Bronchial epithelial cell (primary cell): ENCODE measurements at places on chromosomes 5 and 9. TPM values are rescaled to one million over a fixed set of nuclear protein-coding genes. Genes with fewer than 3 reads are reported as not detected.

DNA sequence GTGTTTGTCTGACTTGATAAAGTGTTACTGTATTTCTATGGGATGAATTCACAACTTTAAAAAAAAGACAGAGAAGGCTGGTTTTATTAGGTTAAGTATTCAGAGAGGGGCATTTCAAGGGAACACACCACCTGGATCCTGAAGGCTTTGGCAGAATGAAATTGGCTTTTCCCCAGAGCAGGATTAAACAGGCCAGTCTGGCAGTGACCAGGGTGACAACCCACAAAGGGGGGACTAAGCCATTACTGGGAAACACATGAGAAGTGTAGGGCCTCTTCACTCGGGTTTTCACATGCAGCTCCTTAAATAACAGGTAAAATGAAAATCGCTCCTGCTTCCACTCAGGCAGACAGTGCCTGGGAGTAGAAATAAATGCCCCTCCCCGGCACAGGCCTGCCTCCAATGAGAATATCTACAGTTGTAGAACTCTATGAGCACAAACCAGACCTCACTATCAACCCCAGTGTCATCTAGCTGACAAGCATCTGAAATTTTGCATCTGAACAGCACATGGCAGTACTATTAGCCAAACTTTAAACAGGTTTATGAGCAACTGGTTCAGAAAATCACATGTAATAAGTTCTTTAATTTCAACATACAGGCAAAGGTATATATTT, 85.8 kb downstream of the LHFPL2 start:
- DNase-seq: no peak

- peak; percentile 54 for DNase-seq
Measured at GRCh38 chr5:79255786-79256557, 20.0 kb downstream of the JMY start.

DNA sequence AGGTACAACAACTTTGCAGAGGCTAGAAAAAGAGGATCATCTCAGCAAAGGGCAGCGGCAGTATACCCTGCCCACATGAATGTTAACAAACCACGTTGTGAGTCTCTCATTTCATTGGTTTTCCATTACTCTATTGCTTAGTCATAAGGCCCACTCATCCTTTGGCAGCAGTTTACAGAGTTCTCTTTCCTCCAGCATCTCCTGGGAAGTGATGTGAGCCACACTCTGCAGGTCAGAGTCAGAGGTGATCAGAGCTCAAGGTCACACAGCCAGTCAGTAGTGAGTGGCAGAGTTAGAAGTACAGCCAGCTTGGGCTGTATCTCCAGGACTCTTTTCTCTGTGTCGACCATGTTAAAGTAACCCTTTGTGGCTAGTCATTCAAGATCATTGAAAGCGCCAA, 599.6 kb upstream of the GRAMD2B start:
- DNase-seq: peak; percentile 44

DNA sequence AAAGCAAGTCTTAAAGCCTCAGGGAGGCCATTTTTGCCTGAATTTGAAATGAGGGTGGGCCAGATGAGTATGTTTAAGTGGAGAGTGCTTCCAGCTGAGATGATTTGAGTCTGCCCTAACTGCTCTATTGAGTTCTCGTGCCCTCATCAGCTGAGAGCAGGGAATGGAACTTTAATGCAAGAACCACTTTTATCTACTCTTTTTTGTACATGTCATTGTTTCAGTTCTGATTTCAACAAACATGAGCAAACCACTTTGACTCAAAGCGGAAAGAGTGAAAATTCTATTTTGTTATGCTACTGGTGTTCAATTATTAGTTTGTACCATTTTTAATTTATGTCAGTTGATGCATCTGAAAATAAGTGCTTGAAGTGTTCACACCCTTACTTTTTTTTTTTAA, 35.8 kb downstream of the DCAF10 start:
- DNase-seq: no peak

MIGA2 gene
- total RNA-seq: 12.6 and 25.0 TPM in 2 replicates

DNA sequence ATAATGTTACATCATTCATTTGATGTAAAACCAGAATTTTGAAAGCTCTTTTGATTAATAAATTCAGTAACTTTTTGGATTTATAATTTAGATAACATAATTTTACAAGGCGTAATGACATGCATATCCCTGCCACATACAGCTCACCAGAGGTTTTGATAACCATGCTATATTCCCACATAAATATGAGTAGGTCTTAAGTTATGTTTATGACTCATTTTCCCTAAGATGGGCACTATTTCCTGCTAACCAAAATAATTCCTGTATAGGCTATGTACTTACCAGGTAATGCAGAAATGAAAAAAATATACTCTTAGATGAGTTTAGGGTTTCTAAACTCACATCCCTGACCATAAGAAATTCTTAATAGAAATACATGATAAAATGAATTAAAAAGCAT, 93.9 kb upstream of the EDIL3 start:
- peak; percentile 62 for DNase-seq

DNA sequence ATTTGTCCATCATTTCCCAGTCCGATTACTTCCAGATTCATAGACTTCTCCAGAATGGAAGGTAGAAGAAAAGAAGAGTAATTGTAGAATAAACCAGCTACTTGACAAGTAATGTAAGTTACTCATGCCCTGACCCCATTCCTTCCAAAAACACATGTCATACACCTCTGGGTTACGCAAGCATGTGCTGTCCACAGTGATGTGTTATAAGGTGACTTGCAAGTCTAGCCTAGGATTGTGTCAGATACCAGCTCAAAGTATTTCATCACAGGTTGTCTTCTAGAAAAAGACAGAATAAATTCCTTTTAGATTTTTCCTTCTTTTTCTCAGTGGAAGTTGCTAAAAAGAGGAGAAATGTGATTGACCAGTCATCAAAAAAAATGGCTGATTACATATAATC, 8.0 kb upstream of the TLR4 start:
- DNase-seq: peak; percentile 82

DNA sequence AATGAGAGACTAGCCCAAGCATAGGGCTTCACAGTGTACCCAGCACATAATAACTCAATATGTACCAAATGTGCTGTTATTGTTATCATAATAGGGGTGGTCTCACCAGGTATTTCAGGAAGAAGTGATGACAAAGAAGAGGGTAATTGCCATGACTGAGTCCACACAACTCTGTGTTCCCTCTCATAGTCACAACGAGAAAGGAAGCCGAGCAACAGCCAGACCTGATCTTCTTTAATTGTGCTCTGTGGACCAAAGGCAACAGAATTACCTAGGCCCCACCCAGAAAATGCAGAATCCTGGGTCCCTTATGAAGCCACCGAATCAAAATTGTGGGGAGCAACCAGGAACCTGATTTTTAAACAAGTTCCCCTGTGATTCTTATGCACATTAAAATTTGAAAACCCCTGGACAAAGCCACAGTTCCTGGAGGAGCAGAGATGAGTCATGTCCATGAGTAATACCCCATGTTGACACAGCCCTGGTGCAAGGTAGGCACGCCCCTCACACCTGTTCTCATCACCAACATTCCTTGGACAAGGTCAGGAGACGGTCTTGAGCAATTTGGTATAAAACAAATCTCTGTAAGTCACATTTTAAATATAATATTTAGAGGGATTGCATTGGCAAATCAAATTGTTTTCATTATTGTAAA, 5.2 kb downstream of the FGF1 start:
- peak; percentile 99 for DNase-seq
